AML-193 (cell line): ENCODE measurements at places on chromosomes 2 and 18.

GRCh38 chr2:15222856-15223255 lies 338.3 kb downstream of the NBAS start:
- DNase-seq: no peak

DNA sequence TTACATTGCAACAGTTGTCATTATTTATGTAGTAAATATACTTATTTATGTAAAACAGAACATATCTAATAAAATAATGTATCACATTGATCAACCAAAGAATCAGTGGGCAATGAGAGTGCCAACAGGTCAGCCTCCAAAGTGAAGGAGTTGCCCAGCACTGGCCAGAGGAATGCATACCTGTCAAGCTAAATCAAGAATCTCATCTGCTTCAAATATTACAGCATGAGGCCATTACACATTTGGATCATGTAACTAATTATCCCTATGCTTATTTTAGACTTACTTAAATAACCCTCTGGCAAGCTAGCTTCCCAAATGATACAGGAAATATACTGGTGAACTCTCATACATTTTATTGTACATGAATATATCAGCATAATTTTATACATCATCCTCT lies 1211.7 kb upstream of the ACVR2A start:
- DNase-seq: no peak

DNA sequence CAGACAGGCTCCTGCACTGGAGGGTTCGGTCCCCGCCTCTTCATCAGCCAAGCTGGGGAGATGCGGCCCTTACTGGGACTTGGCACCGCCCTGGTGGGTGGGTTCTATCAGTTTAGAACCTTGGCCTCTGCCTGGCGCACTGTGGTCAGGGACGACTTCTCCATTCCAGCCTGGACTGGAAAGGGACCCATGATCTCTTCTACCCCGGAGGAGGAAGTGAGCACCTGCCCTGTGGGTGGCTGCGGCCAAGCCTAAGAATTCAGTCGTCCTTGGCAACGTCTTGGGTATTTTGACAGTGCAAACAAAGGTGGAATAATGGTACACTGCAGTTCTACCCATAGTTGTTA lies 106.9 kb upstream of the CD302 start:
- peak; percentile 89 for DNase-seq

GRCh38 chr2:23705771-23706612 lies 220.9 kb downstream of the ATAD2B start:
- DNase-seq: no peak

DNA sequence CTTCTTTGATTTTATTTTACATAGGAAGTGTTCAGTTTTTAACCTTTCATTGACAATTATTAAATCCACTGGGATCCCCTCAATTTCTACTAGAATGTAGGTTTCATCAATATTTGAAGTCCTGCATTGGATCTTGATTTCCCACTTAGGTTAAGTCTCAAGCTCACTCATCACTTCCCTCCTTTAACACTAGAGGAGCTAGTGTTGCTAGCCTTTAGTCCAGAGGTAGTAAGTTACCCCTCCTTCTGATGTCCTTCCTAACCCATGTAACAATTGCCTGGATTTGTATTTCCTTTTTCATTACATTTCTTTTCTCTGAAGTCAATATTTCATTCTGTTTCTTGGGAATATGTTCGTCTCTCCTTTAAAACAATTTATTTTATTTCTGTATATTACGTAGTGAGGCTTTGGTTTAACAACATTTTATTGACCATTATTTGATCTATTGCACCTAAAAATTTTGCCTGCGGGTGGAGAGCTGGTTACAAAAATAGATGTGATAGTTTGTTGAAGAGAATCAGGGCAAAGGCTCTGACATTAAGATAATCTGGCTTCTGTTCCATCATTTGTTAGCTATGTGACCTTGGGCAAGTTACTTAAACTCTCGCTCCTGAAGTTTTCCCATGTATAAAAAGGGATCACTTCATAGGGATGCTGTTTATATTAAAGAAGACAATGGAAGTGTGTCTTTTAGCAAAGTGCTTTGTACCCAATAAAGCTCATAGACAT lies 833.0 kb downstream of the SLC4A3 start:
- no peak for DNase-seq

DNA sequence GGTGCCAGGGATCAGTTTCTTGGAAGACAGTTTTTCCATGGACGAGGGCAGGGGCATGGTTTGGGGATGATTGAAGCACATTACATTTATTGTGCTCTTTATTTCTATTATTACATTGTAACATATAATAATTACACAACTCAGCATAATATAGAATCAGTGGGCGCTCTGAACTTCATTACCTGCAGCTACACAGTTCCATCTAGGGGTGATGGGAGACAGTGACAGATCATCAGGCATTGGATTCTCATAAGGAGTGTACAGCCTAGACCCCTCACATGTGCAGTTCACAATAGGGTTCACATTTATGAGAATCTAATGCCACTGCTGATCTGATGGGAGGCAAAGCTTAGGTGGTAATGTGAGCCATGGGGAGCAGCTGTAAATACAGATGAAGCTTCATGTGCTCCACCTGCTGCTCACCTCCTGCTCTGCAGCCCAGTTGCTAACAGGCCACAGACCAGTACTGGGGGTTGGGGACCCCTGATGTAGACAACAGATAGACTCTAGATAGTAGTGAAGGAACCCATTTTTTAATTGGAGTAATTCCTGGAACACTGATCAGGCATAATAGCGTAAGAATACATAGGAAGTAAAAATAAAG lies 41.5 kb upstream of the MC4R start:
- no peak for DNase-seq

DNA sequence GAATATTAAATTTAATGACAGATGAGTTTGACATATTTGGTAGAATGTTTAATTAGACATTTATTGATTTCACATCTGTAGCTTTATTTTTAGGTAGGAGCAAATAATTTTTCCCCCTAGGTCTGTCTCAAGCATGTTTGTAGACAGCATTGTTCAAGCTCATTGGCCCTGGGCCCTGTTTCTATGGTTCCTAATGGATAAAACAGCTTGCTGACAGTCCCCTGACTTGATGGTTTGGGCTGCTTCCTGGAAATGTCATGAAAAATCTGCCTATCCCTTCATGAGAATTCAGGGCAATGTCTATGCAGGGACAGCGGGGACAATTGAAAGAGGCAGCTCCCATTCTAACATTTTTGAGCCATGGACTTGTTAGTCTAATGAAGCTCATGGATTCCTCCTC lies 14.6 kb upstream of the MEP1B start:
- DNase-seq: no peak

GRCh38 chr2:233084488-233084887 lies 24.3 kb downstream of the INPP5D start:
- DNase-seq: peak; percentile 98
